ENCODE measurements at places on chromosomes 12 and 14.
A peak's percentile ranks its signal among the peaks of the same experiment; 100 is the strongest.

DNA sequence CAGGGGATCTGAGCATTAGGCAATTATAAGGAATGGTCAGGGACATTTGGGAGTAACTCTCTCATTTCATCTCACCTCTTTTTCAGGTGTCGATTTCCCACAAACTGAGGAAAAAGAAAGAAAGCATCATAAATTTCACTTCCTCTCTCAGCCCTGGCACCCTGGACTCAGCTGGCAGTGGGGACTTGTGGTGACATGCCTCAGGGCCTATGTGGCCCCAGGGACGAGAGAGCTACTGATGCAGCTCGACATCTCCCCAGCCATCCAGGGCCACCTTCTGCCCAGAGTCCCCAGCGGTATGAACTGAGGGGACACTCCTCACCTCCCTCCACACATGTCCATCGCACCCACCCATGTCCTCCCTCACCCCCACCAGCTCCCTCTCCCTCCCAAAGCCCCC, 11.7 kb downstream of the TNFRSF1A start:
- DNase-seq: no peak

DNA sequence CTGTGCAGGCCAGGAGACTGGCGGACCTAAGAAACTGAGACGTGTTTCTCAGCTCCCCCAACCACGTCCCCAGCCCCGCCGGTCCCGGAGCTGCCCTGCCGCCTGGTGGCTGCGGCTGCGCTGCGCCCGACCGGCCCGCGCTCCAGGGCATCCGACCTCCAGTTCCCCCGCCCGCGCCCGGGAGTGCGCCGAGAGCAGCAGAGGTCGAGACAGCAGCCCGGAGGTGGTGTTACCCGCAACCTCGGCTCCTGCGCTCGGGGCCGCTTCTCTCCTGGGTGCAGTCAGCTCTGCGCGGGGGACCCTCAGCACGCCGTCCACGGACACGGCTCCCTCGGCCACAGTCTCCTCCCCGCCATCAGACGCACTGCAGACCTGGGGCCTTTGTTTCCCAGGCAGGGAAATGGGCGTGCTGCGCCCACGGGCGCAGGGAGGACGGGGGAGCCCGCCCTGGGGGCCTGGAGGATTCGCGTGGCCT, 21.6 kb upstream of the GPR132 start:
- DNase-seq: peak; percentile 85

DNA sequence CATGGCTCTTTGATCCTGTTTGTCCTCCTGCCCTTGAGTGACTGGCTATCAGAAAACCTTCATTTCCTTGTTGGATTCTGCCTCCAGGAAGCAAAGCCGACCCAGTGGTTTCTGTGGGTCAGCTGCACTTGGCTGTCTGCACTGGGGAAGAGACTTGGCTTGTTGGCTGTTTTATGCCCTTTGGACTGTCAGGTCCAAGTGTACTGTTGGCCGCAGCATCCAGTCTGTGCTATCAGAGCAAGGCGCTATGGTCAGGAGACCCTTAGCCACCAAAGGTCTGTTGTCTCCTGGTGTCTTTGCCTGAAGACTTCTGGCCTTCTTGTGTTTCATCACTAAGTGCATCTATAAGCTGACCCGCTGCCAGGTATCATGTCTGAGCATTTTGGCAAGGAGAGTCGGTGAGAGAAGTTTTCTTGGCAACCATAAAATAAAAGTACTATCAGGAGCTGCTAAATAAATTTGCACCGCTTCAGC, 177.4 kb upstream of the HIF1A start:
- DNase-seq: no peak

GRCh38 chr12:31737763-31738162, 8.9 kb upstream of the AMN1 start:
- no peak for DNase-seq

GRCh38 chr14:78782551-78782950, 612.4 kb downstream of the NRXN3 start:
- peak; percentile 65 for DNase-seq

DNA sequence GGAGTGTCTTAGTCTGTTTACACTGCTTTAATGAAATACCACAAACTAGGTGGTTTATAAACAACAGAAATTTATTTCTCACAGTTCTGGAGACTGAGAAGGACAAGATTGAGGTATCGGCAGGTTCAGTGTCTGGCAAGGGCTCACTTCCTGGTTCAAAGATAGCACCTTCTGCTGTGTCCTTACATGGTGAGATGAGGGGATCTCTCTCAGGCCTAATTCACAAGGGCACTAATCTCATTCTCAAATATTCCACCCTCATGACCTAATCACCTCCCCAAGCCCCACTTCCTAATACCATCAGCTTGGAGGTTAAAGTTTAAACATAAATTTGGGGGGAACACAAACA, 35.0 kb upstream of the PLEK2 start:
- DNase-seq: no peak
